Mucosa of descending colon (tissue), 3 donors: ENCODE measurements at places on chromosomes 7 and 10.
A peak's percentile ranks its signal among the peaks of the same experiment; 100 is the strongest.

DNA sequence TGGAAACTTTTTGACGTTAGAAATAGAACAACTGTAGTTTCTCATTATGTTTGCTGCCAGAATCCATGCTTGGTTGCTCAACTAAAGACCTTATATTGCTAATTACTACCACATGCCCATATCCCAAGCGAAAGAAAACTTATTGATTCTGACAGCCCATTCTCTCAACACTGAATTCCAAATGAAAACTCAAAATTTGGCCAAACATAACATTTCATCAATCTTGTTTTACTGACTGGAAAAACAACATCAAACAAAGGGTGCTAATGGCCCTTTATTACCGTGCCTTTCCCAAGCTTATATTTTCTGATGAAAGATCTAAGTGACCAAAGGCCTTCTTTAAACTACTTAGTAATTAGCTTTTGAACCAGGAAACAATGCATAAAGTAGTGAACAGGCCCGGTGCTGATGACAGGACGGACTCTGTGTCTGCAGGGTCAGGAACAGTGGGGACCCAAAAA lies 531.8 kb downstream of the KCNMA1 start:
- no peak for DNase-seq

DNA sequence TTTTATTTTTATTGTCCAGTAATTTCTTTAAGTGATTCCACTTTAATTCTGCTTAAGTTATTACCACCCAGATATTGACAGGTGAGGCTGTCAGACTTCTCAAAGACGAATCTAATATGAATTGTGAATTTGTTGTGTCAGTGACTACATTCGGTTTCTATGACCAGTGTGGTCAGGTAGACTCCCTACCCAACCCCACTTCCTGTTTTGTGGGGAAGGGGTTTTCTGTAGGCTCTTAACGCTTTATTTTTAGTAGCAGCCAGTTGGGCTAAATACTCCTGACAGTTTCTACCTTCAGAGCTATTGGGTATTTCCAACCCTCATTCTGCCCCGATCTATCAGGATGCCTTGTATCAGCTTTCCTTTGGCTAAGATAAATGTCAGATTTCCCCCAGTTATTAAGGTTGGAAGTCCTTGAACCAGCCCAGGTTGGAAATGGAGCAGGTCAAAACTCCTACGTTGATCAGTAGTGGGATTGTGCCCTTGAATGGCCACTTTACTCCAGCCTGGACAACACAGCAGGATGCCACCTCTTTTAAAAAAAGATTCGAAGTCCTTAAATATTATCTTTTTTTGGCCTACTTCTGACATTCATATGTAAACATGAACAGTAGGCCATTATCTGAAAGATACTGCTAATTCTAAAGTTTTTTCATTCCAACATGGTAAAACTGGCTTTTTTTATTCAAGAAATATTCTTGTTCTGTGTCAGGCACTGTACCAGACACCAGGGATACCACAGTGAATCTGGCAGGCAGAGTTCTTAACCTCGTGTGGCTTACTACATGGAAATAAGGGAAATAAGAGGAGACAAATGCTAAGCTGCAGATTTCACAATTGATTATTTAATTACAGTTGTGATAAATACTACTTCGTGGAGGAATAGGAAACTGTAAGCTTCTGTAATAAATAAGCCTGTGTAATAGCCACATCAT lies 133.3 kb upstream of the SAMD8 start:
- no peak for DNase-seq

DNA sequence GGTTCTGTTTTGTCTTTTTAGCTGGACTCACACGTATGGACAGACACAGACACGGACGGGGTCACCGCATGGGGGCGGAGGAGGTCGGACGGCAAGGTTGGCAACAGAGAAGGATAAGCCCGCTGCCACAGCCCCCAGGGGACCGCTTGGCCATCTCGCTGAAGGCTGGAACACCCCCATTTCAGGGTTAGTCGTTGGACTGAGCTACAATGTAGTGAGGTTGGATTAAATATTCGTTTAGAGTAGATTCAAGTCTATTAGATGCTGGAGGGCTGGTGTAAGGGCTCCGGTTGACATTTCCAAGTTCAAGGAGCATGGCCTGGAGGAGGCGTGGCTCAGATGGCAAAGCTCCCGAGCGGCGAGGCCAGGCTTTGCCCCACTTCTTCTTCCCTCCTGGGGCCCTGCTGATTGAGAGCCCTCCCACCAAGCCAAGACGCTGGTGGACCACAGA lies 35.2 kb downstream of the PPIF start:
- DNase-seq: no peak

GRCh38 chr10:75616874-75617478 lies 185.6 kb downstream of the LRMDA start:
- peak; percentile 28 for DNase-seq

DNA sequence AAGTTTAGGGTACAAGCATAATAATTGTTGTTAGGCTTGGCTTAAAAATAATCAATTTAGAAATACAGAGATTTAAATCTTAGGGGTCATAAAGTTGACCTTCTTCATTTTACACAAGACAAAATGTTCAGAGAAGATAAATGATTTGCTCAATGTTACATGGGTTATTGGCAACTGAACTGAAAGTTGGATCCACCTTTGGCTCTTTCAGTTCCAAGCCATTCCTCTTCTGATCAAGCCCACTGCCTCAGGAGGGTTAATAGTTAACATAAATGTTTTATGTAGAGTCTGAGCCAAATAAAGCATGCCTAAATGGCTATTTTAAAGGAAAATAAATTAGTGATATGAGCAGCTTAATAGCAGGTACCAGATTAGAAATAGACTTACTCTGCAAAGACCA lies 79.1 kb upstream of the RHOBTB1 start:
- DNase-seq: no peak
